ENCODE measurements at places on chromosomes 7 and 10.
A peak's percentile ranks its signal among the peaks of the same experiment; 100 is the strongest.

GRCh38 chr10:60149003-60149402 lies 240.7 kb downstream of the ANK3 start:
- H3K4me1 ChIP-seq, result no peaks in the 10 kb centered on the region
- no peak for DNase-seq
- H3K27ac ChIP-seq, result no peak overlapping the region
- H3K27me3 ChIP-seq, result no peaks in the 10 kb centered on the region

DNA sequence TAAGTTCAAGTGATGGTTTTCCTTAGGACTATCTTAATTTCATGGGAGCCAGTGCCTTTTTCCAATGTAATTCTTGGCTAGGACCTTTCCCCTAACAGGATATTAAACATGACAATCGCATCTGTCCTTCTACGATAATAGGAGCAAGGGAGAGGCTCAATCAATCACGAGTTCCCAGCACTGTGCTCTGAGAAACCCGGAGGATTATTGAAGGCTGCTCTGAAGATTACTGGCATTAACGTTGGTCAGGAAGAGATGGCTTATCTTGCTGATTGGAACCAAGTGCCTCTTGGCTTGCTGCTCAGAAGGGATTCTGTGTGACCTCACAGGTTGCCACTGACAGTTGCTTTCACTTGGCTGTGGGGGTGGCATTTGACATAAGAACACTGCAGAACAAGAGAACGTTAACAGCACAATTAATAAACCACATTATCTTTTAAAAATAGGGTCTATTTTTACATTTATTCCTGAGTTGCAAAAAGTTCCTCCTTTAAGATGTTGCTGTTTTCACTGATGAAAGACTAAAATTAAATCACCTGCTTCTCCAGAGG lies 252.1 kb upstream of the TAC1 start:
- DNase-seq, result no peak
- no peaks in the 10 kb centered on the region for H3K36me3 ChIP-seq
- H3K4me3 ChIP-seq, result no peak overlapping the region
- H3K4me1 ChIP-seq, result no peaks in the 10 kb centered on the region
- no peak overlapping the region for H3K27ac ChIP-seq

GRCh38 chr10:3480281-3480989 lies 304.6 kb downstream of the KLF6 start:
- H3K27ac ChIP-seq, result no peak overlapping the region
- H3K36me3 ChIP-seq, result no peaks in the 10 kb centered on the region
- peaks cover 10% of the 10 kb centered on the region for H3K27me3 ChIP-seq
- no peak overlapping the region for H3K4me3 ChIP-seq
- DNase-seq, result no peak

DNA sequence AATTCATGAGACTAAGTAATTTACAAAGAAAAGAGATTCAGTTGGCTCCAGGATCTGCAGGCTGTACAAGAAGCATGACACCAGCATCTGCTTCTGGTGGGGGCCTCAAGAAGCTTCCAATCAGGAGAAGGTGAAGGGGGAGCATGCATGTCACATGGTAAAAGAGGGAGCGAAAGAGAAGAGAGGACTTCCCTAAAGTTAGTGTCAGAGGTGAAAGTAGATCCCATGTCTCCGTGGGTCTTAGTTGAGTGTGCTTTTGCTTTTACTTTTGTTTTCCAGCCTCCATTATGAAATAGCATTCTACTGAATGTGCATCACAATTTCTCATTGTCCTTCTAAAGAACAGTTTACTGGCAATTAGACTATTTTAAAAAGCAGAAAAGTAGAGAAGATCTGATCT lies 213.6 kb upstream of the FZD1 start:
- DNase-seq, result no peak
- peaks cover 5% of the 10 kb centered on the region for H3K27me3 ChIP-seq
- peak overlapping the region; percentile 68 for H3K4me3 ChIP-seq
- H3K27ac ChIP-seq, result peak overlapping the region; percentile 47
- no peaks in the 10 kb centered on the region for H3K36me3 ChIP-seq
- H3K4me1 ChIP-seq, result peaks cover 5% of the 10 kb centered on the region

- H3K4me1 ChIP-seq, result peaks cover 2% of the 10 kb centered on the region
- no peaks in the 10 kb centered on the region for H3K36me3 ChIP-seq
- no peak overlapping the region for H3K4me3 ChIP-seq
- no peak for DNase-seq
- H3K27ac ChIP-seq, result no peak overlapping the region
Measured at GRCh38 chr7:24773646-24774045, 16.4 kb upstream of the GSDME start.

- H3K4me3 ChIP-seq, result no peak overlapping the region
- H3K27me3 ChIP-seq, result no peaks in the 10 kb centered on the region
- H3K4me1 ChIP-seq, result no peaks in the 10 kb centered on the region
- no peak for DNase-seq
Measured at GRCh38 chr10:72846238-72846637, 47.3 kb upstream of the OIT3 start.

DNA sequence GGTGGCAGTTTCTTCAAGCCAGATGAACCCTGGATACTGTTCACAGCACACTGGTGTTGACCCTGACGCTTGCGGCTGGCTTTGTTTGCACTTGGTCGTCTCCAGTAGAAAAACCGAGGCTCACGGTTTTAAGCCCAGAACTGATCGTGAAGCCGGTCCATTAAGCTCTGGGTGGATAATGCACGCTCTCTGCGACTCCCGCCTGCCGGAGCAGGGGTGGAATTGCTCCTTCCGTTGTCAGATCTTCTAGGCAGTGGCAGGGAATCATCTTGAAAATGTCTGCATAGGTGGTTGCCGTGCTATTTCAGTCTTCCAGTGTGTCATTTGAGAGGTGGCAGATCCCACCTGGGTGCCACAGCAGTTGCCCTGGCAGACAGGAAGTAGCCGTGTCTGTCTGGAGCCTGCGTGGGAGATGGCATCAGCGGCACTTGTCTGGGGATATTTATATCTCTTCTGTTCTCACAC lies 35.9 kb upstream of the AP5Z1 start:
- peak overlapping the region; percentile 84 for H3K4me3 ChIP-seq
- H3K36me3 ChIP-seq, result no peaks in the 10 kb centered on the region
- DNase-seq, result peak; percentile 45
- H3K27ac ChIP-seq, result peak overlapping the region; percentile 94
- peaks cover 41% of the 10 kb centered on the region for H3K4me1 ChIP-seq

GRCh38 chr10:71962901-71963300 lies 1.3 kb upstream of the CHST3 start:
- H3K4me3 ChIP-seq, result peak overlapping the region; percentile 12
- H3K27ac ChIP-seq, result no peak overlapping the region
- peaks cover 10% of the 10 kb centered on the region for H3K36me3 ChIP-seq
- DNase-seq, result no peak
- H3K27me3 ChIP-seq, result peaks cover 55% of the 10 kb centered on the region
- H3K4me1 ChIP-seq, result peaks cover 11% of the 10 kb centered on the region

DNA sequence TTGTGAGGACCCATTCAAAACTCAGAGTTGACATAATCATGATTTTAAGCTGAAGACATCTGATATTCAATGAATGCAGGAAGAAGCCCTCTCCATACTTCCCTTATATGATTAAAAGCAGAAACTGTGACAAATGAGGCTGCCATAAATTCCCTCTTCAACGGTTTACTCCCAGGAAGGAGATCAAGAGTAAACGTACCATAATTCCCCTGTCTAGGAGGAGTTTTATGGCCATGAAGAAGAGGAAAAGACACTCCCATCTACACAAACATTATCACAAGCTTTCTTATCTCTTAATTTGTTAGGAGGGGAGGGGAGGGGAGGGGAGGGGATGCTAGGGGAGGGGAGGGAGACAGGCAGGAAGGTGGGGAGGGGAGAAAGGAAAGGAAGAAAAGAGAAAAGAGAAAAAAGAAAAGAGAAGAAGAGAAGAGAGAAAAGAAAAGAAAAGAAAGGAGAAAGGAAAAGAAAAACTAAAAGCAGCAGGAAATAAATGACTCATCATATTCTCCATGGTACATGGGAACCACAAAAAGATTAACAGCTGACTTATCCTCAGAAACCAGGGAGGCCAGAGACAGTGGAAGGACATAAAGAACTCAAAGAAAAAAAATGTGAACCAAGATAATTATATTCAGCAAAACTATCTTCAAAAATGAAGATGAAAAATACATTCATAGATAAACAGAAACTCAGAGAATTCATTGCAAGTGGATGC lies 121.6 kb downstream of the ALOX5 start:
- no peak for DNase-seq
- no peak overlapping the region for H3K4me3 ChIP-seq
- no peaks in the 10 kb centered on the region for H3K27me3 ChIP-seq

- H3K27me3 ChIP-seq, result peaks cover 4% of the 10 kb centered on the region
- no peak overlapping the region for H3K27ac ChIP-seq
- no peaks in the 10 kb centered on the region for H3K4me1 ChIP-seq
- no peak for DNase-seq
Measured at GRCh38 chr10:20962165-20962564, 65.1 kb upstream of the NEBL start.

DNA sequence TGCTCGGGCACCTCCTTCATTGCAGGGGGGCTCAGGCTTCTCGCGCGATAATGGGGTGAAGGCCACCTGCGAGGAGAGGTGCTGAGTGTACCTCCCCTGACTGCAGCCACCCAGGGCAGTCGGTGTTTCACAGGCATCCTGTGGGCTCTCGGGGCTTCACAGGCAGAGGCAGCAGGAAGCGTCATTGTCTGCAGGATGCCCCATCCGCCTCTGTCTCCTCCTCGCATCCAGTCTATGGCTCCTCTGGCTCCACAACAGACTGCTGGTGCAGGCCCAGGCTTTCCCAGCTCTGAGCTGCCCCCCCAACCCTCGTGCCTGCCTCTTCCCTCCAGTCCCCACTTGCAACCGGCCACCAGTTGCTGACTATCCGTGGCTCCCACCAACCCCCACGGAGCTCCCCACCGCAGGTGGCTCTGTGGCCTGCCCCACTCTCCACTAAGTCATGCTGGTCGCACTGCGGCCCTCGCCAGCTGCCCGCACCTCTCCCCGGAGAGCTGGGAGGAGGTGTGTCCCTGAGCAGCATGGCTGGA lies 36.5 kb downstream of the CAMK2B start:
- no peaks in the 10 kb centered on the region for H3K36me3 ChIP-seq
- peaks cover 47% of the 10 kb centered on the region for H3K27me3 ChIP-seq
- H3K4me3 ChIP-seq, result no peak overlapping the region
- H3K4me1 ChIP-seq, result no peaks in the 10 kb centered on the region

DNA sequence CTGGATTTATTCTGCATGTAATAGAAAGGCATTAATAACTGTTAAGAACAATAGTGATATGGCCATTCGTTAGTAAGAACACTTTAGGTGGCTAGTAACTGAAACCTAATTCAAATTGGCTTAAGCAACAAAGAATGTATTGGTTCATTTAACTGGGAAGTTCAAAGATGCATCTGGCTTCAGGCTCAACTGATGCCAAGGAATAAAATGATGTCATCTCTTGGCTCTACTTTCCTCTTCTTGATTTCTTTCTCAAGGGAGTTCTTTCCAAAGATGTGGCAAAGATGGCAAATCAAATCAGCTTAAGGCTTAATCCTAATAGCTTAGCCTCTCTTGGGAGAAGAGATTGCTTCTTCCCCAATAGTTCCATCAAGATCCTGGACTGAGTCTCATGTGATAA lies 51.6 kb downstream of the PIK3CG start:
- peaks cover 4% of the 10 kb centered on the region for H3K36me3 ChIP-seq
- DNase-seq, result no peak
- H3K4me1 ChIP-seq, result peaks cover 3% of the 10 kb centered on the region
- no peak overlapping the region for H3K27ac ChIP-seq

- no peaks in the 10 kb centered on the region for H3K36me3 ChIP-seq
- peaks cover 44% of the 10 kb centered on the region for H3K4me1 ChIP-seq
- peak overlapping the region; percentile 63 for H3K4me3 ChIP-seq
- H3K27ac ChIP-seq, result peak overlapping the region; percentile 84
Measured at GRCh38 chr7:139731802-139732470, 45.9 kb downstream of the HIPK2 start.

DNA sequence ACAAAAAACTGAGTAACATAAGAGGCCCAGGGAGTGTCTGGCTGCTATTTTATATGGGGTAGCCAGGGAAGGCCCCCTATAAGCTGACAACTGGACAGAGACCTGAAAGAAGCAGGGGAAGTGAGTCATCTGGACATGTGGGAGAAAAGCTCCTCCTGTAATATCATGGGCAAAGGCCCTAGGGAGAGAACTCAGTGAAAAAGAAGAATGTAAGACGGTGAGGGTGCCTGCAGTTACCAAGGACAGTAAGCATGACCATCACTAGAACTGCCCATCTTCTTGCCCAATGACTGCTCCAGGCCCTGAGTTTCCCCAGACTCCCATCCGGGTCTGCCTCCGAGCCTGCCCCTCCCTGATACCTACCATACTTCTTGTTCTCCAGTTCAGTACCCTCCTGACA lies 2.3 kb downstream of the ELMO1 start:
- no peaks in the 10 kb centered on the region for H3K27me3 ChIP-seq
- DNase-seq, result no peak
- H3K4me3 ChIP-seq, result peak overlapping the region; percentile 88
- peaks cover 4% of the 10 kb centered on the region for H3K36me3 ChIP-seq
- peaks cover 61% of the 10 kb centered on the region for H3K4me1 ChIP-seq
- H3K27ac ChIP-seq, result peak overlapping the region; percentile 94

DNA sequence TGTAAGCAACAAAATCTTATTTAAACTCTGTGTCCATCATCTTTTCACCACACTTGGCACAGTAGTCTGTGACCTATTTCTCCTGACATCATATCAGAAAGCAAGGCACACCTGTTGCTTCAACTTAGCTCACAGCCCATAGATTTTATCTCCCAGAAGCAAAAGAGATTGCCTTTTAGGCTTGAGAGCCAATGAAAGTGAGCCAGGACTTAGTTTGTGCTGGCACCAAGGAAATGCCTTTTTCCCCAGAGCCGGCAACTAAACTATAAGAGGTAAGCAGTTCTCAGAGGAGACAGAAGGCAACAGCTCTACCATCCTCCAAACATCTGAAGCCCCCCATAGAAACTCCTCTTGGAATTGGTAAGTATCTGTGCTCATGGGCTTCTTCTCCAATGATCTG lies at the start of gene ACSM6:
ACSM6 (plus strand) TSS at position 295 of the 400 bp plus-strand sequence. CDS start 248 bp downstream, outside the sequence.
- H3K4me3 ChIP-seq, result no peak within 1 kb of the TSS
- H3K27ac ChIP-seq, result no peak within 1 kb of the TSS

DNA sequence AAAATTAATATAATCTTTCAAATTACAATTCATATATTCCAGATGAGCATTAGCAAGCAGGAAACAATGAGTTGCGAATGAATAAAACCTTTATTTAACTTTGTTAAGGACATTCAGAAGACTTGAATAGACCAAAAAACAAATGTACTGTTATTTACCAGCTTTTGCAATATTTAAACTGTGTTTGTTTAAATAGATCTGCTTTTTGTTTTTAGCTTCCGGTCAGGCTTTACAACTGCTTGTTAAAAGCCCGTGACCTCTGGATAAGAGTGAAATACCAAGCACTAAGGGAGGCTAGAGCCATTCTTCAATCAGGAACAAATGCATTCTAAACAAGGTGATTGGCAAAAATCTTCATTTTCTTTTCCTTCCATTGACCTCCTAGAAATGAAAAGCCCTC lies 184.9 kb upstream of the GNAI1 start:
- no peak overlapping the region for H3K4me3 ChIP-seq
- DNase-seq, result no peak
- H3K27ac ChIP-seq, result no peak overlapping the region
- no peaks in the 10 kb centered on the region for H3K4me1 ChIP-seq
- no peaks in the 10 kb centered on the region for H3K27me3 ChIP-seq

- no peak for DNase-seq
- peaks cover 4% of the 10 kb centered on the region for H3K4me1 ChIP-seq
- H3K27me3 ChIP-seq, result peaks cover 65% of the 10 kb centered on the region
- peaks cover 5% of the 10 kb centered on the region for H3K36me3 ChIP-seq
- no peak overlapping the region for H3K4me3 ChIP-seq
- H3K27ac ChIP-seq, result no peak overlapping the region
Measured at GRCh38 chr7:108627476-108628051, 57.9 kb downstream of the DNAJB9 start.

GRCh38 chr10:50788951-50789945 lies 49.5 kb downstream of the ASAH2B start:
- peaks cover under 1% of the 10 kb centered on the region for H3K27me3 ChIP-seq
- DNase-seq, result no peak
- H3K27ac ChIP-seq, result no peak overlapping the region
- H3K36me3 ChIP-seq, result peaks cover 3% of the 10 kb centered on the region

GRCh38 chr10:46228563-46229071 lies 58.2 kb upstream of the ANTXRL start:
- DNase-seq, result no peak
- H3K4me3 ChIP-seq, result no peak overlapping the region
- peaks cover 3% of the 10 kb centered on the region for H3K36me3 ChIP-seq
- H3K4me1 ChIP-seq, result peaks cover 10% of the 10 kb centered on the region

Measured in T-helper 17 cell (primary cell).